Stimulated activated CD4-positive, alpha-beta T cell treated with anti-CD3 and anti-CD28 coated beads, TNF-alpha, amount 100 ng/mL, for 24 hours (primary cell): ENCODE measurements at places on chromosomes 1 and 21.

GRCh38 chr1:6465461-6466005, 440 bp downstream of the TNFRSF25 start:
- DNase-seq = no peak

DNA sequence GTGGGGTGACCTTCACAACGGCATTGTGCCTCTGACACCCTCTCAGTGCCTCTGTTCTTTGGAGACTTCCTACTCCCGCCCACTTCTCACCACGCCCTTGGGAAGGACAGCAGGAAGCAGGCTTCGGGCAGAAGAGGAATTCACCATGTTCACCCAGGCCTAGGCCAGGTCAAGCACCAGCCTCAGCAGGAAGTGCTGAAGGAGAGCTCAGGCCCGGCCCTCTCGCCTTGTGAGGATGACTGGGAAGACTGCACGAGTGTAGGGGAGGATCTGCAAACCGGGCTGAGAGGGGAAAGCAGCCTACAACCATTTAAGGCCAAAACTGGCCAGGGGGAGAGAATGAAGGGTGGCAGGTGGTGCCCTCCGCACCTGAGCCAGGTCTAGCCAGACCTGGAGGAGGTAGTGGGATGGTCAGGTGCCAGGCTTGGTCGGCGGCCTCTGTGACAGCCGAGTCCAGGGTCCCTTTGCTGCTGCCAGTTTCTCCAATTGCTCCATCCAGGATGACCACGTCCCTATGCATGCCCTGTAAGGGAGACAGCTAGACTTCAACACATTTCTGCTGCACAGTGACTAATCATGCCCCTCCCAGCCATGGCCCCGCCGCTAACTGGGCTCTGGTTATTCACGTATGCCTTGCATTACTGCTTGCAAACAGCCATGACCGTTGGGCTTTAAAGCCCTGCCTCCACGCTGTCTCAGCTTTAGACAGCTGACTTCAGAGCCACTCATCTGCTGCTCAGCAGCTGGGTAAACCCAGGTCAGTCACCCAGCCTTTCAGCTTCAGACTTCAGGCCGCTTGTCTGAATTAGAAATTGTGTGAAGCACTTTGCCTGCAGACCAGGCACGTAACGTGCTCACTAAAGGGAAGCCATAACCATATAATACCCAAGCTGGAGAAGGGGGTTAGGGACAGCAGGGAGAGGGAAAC, 8.9 kb downstream of the MRTO4 start:
- DNase-seq = no peak

DNA sequence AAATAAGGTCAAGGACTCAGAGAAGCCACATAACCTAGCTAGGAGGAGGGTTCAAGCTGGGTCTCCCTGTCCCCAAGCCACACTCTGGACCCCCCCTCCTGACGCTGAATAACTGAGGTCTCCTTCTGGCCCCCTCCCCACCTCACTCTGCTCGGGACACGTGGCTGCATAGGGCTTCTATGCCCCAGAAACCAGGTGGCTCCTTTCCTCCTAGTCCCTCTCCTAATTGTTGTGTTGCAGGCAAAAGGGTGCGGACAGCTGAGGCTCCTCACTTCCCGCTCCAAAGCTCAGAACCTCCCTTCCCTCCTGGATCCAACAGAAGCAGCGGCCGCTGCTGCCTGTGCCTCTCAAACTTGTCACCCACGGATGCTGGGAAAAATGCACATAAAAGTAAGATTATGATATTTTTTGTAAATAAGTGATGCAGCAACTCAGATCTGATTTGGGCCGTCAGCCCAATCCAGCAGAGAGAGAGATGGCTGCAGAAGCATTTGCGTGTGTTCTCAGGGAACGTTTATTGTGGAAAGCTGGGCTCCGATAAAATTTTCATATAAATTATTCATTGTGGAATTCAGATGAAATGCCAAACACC, 40.8 kb upstream of the C1orf174 start:
- no peak for DNase-seq

DNA sequence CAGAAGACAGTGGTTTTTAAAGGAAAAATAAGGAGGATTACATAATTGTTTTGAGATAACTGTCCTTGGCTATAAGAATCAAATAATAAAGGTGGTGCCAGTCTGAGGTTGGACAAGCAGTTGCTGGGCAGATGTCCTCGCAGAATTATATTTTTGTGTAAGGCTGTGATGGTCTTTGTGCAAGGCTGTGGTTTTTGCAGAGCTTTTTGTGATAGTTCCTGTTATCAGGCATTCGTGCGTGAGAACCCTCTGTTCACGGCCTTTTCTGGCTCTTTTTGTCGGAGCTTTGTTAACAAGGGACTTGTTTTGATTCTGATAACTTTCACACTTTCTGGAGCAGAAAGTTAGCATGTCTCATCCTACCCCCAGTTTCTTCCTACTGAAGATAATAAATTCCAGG, 33.4 kb downstream of the SH3BP5L start:
- DNase-seq = no peak

DNA sequence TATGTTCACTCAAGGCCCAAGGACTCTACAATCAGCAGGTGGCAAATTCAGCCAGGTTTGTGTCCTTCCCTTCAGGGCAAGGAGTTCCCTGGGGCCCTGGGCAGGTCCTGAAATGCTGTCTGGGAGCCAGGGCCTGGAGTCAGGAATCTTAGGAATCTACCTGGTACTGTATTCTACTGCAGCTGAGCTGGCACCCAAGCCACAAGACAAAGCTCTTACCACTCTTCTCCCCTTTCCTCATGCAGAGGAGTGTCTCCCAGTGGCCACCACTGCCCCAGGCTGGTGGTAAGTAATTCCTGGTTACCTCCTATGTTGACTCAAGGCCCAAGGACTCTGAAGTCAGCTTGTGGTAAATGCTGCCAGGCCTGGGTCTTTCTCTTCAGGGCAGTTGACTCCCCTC, 153.4 kb downstream of the NRIP1 start:
- DNase-seq = no peak

- DNase-seq = no peak
Measured at GRCh38 chr21:39675993-39676661, 63.4 kb downstream of the B3GALT5 start.

- no peak for DNase-seq
Measured at GRCh38 chr1:230171356-230172015, 104.4 kb downstream of the GALNT2 start.

DNA sequence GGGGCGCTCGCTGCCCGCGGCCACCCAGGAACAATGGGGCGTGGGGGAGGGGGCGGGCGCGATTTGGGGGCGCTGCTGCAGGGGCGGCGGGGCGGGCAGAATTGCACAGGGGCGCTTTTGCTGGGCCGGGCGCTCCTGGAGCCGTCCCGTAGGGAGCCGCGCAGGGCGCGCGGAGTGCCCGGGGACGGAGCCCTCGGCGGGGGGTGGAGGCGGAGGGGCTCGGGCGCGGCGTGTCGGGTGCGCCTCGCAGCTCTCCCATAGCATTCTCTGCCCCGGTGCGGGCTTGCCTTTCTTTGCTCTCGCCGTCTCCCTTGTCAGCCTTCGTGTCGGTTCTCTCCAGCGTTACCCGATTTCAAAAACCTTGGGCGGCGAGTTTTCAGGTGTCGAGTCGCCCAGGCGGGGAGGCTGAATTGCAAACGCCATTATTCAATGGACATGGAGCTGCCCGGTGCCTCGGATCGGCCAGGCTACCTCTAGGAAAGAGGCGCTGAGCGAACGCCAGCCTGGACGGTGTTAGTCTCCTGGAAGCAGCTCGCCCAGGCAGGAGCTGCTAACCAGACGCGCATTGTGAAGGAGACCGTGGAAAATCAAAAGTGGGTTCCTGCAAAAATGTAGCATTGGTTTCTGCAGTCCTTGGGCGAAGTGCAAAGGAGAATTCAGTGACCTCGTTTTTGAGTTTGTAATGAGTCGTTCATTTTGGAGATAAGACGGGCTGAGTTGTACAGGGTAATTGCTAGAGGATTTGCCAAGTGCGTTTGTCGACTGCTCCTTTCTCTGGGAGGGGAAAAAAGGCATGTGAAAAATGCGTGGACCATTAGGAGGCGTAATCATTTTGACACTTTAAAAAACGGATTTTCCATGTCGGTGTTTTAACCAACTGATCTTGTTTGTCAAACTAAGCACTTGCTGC, 626 bp downstream of the CXADR start:
- peak; percentile 0 for DNase-seq

GRCh38 chr1:80217377-80217986, 1211.0 kb upstream of the ADGRL4 start:
- no peak for DNase-seq

DNA sequence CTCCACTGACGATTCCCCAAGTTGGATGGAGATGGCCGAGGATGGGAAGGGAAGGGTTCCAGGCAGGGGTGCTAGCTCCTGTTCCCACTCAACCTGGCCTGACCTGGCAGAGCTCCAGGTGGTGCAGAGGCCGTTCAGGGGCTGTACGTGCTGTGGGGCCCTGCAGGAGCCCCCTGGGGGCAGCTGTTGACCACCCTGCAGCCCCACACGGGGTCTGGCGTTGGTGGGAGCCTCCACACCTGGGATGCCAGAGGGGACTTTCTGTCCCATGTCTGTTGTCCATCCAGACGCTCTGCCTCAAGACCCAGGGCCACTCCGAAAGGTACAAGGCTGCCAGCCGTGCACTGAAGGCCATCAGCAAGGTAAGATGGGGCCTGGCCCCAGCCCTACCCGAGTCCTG, 20.0 kb downstream of the ARHGEF16 start:
- no peak for DNase-seq

GRCh38 chr1:107436552-107437241, 295.9 kb downstream of the NTNG1 start:
- no peak for DNase-seq

GRCh38 chr21:31557421-31558188, 101.9 kb upstream of the SOD1 start:
- no peak for DNase-seq

DNA sequence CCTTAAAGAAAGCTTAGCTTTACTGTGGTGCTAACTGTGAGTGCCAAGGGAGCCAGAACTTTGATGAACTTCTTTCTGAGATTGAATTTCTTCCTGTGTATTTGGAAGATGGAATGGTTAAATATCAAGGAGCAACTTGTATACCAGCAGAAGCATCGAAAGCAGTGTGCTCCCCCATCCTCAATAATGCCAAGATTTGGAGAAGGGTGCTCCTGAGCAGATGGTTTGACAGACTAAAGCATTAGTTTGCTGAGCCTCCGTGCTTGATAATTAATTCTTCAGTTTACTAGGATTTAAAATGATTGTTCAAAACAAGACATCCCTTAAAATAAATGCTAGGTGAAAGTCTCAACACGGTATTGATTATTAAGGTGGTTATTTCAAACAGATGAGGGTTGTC, 42.4 kb upstream of the AKT3 start:
- no peak for DNase-seq

- peak; percentile 57 for DNase-seq
Measured at GRCh38 chr1:114979278-114979891, 50.2 kb upstream of the TSHB start.
